NCI-H187 (cell line): ENCODE measurements at places on chromosomes 5 and 9.

DNA sequence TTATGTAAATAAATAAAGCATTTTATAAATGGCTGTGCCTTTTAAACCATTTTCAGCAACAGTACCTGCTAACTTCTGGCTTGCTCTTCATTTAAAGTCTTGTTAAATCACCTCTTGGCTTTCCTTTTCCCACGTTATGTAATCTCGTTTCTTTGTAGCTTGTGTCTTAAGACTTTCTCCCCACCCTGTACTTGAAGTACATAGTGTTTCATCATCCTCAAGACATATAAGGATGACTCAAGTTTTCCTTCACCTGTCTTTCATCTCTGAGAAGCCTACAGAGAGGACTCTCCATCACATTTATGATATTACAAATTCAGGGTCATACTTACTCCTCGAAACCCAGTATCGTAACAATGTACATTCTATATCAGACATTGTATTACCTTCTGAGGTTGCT is 33.9 kb downstream of the PRELID2 start:
- DNase-seq: no peak

GRCh38 chr9:89410641-89411350 is 87.1 kb downstream of the SEMA4D start:
- no peak for DNase-seq

GRCh38 chr9:89438194-89438593 is 59.7 kb downstream of the SEMA4D start:
- no peak for DNase-seq

DNA sequence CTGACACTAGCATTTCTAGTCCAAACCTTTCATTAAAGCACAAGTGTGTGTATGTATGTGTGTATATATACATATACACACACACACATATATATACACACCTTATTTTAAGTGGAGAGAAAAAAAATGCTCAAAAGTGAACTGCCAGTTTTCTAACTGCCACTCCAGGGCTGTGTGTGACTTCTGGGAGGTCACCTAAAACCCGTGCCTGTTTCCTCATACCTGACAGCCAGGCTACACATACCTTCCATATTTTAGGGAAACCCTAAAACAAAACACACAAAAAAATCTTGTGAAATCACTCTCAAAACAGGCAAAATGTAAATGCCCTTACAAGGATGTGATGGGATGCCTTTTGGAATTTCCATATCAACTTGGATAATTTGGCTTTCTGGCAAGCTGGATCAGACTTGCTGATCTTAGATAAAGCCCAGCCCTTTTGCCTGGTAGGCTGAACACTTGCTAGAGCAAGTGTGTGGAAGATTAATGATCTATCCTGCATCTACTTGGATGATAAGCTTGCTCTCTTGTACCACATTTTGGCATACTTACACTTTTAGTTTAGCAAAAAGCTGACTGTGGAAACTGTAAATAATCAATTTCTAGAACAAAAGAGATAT is 127.8 kb downstream of the GNAQ start:
- no peak for DNase-seq

GRCh38 chr9:81519816-81520495 is 169.4 kb downstream of the TLE1 start:
- DNase-seq: no peak
